ENCODE measurements at places on chromosomes 2 and 18. TPM values are rescaled to one million over a fixed set of nuclear protein-coding genes. Genes with fewer than 3 reads are reported as not detected.

CRYBA2 gene
- total RNA-seq = not detected

SLC19A3 gene
- 1.4 TPM for total RNA-seq

MXD1 gene
- 5.0 TPM for total RNA-seq

CRACDL gene
- total RNA-seq = 0.23 TPM

CAMKMT gene
- 6.0 TPM for total RNA-seq

C1QL2 gene
- not detected for total RNA-seq

NEU2 gene
- total RNA-seq = not detected

MRPL44 gene
- total RNA-seq = 49.3 TPM

POU3F3 gene
- 41.9 TPM for total RNA-seq

RUFY4 gene
- total RNA-seq = 0.38 TPM

FER1L5 gene
- 0.07 TPM for total RNA-seq

ASB18 gene
- total RNA-seq = 0.32 TPM

C2orf92 gene
- total RNA-seq = 16.2 TPM

SATB2 gene
- total RNA-seq = 50.4 TPM

NDUFAF7 gene
- 22.5 TPM for total RNA-seq

MAP2 gene
- total RNA-seq = 402 TPM

FBXO15 gene
- total RNA-seq = 6.1 TPM

LIMS4 gene
- 3.2 TPM for total RNA-seq

TMEM163 gene
- total RNA-seq = 0.64 TPM

RGPD5 gene
- total RNA-seq = 29.0 TPM

OTOS gene
- not detected for total RNA-seq

ANTXR1 gene
- 5.4 TPM for total RNA-seq

ZNF385B gene
- 0.46 TPM for total RNA-seq

ANKRD44 gene
- total RNA-seq = 15.1 TPM

SMIM21 gene
- 0.33 TPM for total RNA-seq

TRIM43 gene
- 0.32 TPM for total RNA-seq

KCNE4 gene
- total RNA-seq = 22.7 TPM

PSTPIP2 gene
- 2.2 TPM for total RNA-seq

C1GALT1C1L gene
- 2.1 TPM for total RNA-seq

ALPI gene
- total RNA-seq = not detected

FBXO48 gene
- 1.2 TPM for total RNA-seq

IL36G gene
- total RNA-seq = not detected

CLEC4F gene
- total RNA-seq = not detected

LONRF2 gene
- total RNA-seq = 0.36 TPM

REG3A gene
- not detected for total RNA-seq

FAM161A gene
- 12.5 TPM for total RNA-seq

Measured in motor neuron (in vitro differentiated cells).